ENCODE measurements at places on chromosomes 1 and 21. TPM values are rescaled to one million over a fixed set of nuclear protein-coding genes. Genes with fewer than 3 reads are reported as not detected.

The TSPEAR gene
- not detected for total RNA-seq

The KRTAP19-3 gene
- not detected for total RNA-seq

The ATP6V0B gene
- 85.1 TPM for total RNA-seq

The NECTIN4 gene
- not detected for total RNA-seq

The CLDN17 gene
- not detected for total RNA-seq

The SLC25A34 gene
- total RNA-seq, result 1.5 TPM

The OR2G6 gene
- not detected for total RNA-seq

The CD244 gene
- total RNA-seq, result not detected

The LRRC38 gene
- total RNA-seq, result not detected

The DISP3 gene
- total RNA-seq, result 0.21 TPM

The RGS7 gene
- total RNA-seq, result not detected

The AK5 gene
- 2.2 TPM for total RNA-seq

The ETNK2 gene
- total RNA-seq, result 1.9 TPM

The SLC30A10 gene
- not detected for total RNA-seq

The LAPTM5 gene
- total RNA-seq, result 190 TPM

The NHLH1 gene
- 0.45 TPM for total RNA-seq

The DEPDC1 gene
- total RNA-seq, result 26.2 TPM

The KRTAP7-1 gene
- total RNA-seq, result not detected

The SPATA17 gene
- not detected for total RNA-seq

The PADI3 gene
- not detected for total RNA-seq

The FAM163A gene
- not detected for total RNA-seq

The BRINP3 gene
- not detected for total RNA-seq
